ENCODE measurements at places on chromosomes 1 and 21.

- DNase-seq = no peak
Observed at GRCh38 chr1:211783266-211783665, 47.3 kb downstream of the LPGAT1 start.

DNA sequence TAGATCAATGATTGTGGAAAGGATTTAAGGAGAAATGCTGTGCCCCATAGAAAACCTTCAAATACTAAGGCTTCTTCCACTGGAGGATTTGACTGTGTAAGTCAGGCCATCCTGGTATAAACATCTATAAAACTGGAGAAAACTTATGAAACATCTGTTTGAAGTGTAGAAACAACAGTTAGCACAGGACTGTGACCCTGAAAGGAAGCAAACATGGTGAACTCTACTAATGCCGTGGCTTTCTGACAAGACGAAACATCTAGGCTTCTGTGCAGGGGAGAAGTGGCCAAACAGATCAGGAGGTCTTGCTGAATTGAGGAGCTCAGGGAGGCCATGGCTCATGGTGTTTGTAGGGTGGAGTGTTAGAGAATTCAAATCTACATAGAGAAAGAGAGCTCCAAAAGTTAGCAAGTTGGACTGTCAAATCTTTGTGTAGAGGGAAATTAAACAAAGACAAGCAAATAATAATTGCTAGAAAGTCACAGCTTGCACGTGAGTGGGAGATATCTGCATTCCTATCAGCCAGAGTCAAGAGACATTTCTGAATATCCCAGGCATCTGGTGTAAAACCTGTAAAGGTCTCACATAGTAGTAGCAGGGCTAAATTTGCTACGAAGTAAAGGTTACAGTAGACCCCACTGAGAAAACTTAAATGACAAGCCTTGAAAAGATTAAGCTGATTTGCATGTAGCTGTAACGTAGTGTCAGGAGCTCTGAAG is 566.8 kb upstream of the B3GALT2 start:
- DNase-seq = no peak

DNA sequence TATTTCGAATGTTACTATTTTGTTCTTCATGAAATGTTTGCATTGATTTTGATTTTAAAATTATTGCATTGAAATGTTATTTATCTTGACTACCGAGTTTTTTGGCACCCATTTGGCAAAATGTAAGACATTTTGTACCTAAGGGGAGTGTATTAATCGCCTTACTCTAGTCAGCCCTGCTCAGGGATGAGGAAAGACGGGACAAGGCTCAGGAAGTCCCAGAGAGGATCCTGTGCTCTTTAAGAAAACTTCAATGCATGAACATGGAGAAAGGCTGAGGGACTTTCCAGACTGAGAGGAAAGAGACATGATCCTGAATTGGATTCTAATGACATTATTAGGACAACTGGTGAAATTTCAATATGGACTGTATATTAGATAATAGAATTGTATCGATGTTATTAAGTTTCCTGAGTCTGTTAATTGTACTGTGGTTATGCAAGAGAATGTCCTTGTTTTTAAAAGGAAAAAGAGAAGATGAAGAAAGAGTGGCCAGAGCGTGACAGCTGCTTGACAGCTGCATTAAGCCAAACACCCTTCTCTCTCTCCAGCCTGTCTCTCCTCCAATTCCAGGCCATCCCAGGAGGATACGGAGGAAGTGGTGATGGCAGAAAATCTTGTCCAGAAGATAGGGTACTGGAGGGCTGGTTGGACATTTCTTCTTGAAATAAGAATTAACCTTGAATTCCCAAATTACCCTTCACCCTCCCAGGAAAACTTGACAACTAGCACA is 66.0 kb downstream of the PLEKHA6 start:
- no peak for DNase-seq

DNA sequence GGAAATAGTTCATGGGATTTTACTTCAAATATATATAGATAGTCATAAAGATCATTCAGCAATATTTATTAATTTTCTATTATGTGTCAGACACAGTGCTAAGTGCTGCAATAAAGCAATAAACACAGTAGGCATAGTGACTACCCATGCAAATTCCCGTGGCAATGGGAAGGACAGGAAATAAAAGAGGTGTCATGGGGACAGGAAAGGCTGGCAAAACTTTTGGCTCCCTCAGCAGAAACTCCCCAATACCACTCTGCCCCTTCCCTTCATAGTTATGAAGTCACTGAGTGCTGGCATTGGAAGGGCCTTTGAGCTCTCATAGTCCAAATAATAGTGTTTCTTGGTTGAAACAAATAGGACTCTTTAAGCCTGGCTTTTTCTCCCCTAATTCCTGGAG is 104.4 kb upstream of the DPT start:
- DNase-seq = no peak

- DNase-seq = no peak
Observed at GRCh38 chr1:219271818-219272535, 98.3 kb downstream of the LYPLAL1 start.

DNA sequence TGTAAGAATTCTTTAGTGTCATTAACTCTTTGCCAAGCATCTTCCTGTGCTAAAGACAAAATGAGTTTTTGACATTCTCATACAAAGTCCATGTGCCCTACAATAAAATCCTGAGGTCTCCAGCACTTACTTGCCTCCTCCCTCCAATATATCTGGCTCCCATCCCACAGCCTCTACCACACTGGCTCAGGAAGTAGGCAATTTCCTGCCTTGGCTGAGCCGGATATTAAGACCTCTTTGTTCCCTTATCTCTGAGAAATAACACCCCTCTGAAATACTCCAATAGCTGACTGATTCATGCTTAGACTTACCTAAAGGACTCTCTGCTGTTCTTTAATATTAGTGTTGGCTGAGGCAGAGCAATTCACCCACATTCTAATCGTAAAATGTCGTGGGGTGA is 37.6 kb upstream of the GORAB start:
- DNase-seq = no peak

- DNase-seq = no peak
Observed at GRCh38 chr1:100306735-100307313, 40.8 kb downstream of the RTCA start.

GRCh38 chr1:116375148-116375886 is 2.3 kb downstream of the ATP1A1 start:
- DNase-seq = no peak

DNA sequence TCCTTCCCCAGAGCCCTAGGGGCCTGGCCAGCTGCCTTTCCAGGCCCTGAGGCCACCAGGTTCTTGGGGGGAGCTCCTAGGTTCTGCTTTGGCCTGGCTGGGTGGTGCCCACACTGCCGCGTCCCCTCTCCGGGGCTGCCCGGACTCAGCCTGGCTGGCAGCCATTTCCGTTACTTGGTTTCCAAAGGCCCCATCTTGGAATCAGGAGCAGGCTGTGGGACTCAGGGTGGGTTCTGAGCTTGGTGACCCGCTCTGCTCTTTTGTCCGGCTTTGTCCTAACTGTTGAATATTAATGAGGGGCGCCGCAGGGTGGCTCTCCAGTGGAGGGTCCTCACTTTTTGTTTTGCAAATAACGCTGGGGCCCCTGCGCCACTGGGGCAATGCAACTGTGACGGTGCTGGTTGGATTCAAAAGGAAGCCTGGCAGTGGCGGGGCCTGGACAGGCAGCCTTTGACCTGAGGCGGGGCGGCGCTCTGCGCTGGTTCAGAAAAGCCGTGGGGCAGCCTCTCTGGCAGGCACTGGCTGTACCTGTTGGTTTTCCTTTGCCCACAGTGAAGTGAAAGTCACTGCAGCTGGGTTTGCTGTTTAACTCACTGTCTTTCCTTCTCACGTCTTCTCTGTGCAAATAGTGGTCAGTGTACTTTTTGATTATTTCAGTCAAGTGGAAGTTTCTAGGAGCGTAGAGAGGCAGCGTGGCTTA is 20.2 kb downstream of the SKI start:
- DNase-seq = no peak

GRCh38 chr1:206864939-206865671 is at the start of gene IL20:
Gene IL20 (plus strand): TSS chr1:206865623. CDS start chr1:206865853, 230 bp downstream.
- DNase-seq = peak; percentile 77

- no peak for DNase-seq
Observed at GRCh38 chr1:28027238-28027637, 61.2 kb downstream of the EYA3 start.

Data from liver (tissue), 10 donors.